Pancreas (tissue), 10 donors: ENCODE measurements at places on chromosomes 12 and 14. TPM values are rescaled to one million over a fixed set of nuclear protein-coding genes. Genes with fewer than 3 reads are reported as not detected.

Gene DYNLL1
- 100 TPM for total RNA-seq

DNA sequence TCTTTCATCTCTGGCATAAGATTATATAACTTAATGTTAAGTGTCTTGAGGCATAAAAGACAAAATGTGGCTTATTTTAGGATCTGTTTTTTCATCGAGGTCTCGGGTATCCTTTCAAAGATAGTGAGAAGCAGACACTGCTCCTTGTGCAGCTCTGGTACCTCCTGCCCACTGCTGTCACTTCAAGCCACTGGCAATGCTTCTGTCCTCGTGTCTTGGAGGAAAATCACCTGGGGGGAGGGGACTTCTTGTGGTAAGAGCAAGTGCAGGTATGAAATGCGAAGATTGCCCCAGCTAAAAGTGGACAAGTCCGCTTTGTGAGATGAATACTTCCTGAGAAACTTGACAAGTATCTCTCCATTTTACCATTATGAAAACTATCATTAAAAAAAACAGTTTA lies 37.8 kb upstream of the DYNC1H1 start:
- DNase-seq, result no peak

DNA sequence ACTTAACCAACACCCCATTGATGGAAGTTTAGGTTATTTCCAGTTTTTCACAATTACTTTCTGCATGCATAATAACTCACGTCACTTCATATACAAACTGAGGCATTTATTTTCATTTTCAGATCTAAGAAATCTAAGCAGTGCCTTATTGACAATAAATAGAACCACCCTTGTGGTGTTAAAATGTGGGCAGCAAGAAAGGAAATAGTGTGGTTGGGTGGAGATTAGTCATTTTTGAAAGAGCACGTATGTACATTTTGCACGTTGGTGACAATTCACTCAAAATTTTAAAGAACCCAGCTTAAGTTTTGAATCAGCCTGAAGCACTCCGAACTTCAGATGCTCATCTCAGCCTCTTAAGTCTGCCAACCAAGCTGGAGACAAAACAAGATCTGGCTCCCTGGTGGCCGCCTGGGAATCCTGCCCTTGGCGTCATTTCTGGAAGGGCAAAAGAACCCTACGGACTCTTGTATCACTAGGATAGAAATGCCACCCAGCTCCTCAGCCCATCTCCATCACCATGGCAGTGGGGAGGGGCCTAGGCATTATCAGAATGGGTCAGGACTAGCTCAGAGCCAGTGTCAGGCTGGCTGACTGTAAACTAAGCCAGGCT lies 89.5 kb upstream of the BCL2L14 start:
- DNase-seq, result no peak

Gene KRT6C
- total RNA-seq, result not detected
